Ovary (tissue), 10 donors: ENCODE measurements at places on chromosomes 12 and 14.
A peak's percentile ranks its signal among the peaks of the same experiment; 100 is the strongest.

GRCh38 chr14:21525962-21526671, at the start of gene SALL2:
SALL2 (minus strand) TSS chr14:21526346; CDS start chr14:21526127, 219 bp downstream.
- peak; percentile 86 for DNase-seq

GRCh38 chr14:29804481-29805266, 123.0 kb downstream of the PRKD1 start:
- no peak for DNase-seq

- DNase-seq, result no peak
These were observed 37.9 kb downstream of the WDR89 start for GRCh38 chr14:63603749-63604277.

DNA sequence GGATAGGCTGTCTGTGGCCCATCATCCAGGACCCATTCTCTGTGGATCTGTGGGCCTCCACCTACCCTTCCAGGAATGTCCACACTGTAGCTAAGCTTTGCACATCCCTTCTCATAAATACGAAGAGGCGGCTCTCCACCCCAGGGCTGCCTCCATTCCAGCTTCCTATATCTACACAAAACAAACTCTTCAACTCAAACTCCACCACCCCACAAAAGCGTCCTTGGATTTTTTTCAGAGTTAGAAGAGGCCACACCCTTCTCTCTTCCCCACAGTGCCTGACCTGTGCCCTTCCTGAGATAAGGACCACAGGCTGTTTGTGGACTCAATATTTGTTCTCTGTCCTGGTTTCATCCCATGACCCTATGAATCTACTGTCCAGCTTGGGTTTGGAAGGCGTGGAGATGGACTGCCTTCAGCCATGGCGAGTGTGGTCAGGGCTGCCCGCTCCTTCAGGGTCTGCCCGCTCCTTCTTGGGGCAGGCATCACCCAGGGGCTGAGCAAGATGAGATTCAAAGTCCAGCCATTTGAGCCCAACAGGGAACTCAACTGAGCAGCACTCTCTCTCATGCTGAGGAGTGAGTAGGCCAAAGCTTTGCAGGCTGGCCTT, 13.0 kb upstream of the SERPINA12 start:
- no peak for DNase-seq

DNA sequence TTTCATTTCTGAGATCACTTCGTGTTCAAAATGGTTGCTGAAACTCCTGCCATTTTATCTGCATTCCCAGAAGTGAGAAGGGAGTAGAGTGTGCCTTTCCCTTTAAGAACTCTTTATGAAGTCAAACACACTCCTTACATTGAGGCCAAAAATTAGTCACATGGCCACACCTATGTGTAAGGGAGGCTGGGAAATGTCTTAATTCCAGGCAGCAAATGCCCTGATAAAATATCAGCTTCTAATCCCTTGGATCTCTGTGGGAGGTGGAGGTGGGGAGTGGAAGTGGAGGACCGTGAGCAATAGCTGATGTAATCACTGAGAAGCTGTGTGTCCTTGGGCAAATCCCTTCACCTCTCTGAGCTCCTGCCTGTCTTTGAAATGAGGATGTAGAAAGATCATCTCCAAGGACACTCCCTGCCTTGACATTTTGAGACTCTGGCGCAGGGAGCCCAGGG, 22.7 kb upstream of the ANKRD9 start:
- DNase-seq, result no peak

DNA sequence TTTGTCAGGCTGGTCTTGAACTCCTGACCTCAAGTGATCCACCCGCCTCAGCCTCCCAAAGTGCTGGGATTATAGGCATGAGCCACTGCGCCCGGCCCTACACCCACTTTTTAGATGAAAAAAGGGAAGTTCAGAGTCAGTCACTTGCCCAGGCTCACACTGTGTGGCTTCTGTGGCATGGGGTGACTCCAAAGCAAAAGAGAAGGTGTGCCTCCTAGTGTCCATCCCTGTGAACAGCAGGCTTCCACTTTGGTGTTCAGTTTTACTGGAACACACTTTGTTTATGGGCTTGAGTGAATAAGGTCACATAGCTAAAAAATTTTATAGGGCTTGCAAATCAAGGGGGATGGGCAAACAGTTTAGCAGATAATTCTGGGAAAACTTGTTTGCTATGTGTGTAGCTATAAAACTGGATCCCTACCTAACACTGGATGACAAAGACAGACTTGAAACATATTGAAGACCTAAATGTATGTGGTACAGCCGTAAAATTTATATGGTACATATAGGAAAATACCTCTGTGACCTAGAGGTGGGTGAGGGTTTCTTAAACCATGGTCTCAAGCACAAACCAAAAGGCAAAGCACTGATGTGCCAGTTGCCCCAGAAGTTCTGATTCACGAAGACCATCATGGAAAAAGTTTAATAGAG, 54.9 kb downstream of the EID3 start:
- DNase-seq, result peak; percentile 63

GRCh38 chr12:71504476-71504875, 64.9 kb downstream of the LGR5 start:
- no peak for DNase-seq

DNA sequence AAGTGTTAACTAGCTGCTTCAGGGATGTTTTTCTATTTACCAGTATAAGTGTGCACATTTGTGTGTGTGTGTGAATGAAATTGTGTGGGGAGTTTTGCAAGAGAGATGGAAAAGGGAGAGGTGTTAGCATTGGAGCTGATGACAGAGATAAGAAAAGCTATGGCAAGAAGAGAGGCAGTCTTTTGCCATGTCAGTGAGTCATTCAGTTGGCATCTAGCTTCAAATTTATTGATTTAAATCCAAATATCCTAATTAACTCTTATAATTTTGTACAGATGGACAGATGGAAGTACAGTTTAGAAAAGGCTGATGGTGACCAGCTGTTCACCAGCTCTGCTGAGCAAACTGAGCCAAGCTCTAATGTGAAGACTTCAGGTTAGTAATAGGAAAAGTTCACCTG, 3.3 kb upstream of the BHLHE41 start:
- DNase-seq, result no peak
